ENCODE measurements at places on chromosomes 5 and 9. TPM values are rescaled to one million over a fixed set of nuclear protein-coding genes. Genes with fewer than 3 reads are reported as not detected.

The IL4 gene
- total RNA-seq: not detected

The NXNL2 gene
- not detected for total RNA-seq

The FST gene
- 3.4 TPM for total RNA-seq

DNA sequence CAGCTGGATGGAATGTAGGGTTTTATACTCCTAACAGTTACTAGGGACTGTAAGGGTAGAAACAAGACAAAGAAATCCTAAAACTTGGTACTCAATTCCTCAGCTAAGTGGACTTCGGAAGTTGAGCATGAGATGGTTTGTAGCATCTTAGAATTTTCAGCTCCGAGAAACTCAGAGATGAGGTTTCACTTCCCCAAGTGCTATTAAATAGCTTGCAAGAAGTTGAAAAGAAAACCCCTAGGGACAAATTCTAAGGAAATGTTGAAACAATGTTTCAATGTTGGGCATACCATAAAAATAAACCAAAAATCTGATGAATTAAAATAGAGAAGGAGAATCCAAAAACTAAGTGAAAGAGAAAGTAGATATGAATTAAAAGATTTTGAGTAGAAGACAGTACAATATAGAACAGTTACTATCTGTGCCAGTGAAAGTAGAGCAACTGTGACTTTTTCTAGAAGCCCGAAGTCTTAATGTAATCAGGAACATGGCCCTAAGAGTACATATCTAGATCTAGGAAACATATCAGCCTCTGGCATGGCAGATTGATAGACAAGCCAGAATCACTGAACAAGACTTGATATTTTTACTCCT is 308.6 kb upstream of the RGMB start:
- DNase-seq: no peak
- no peak overlapping the region for H3K4me3 ChIP-seq
- no peaks in the 10 kb centered on the region for H3K27me3 ChIP-seq

DNA sequence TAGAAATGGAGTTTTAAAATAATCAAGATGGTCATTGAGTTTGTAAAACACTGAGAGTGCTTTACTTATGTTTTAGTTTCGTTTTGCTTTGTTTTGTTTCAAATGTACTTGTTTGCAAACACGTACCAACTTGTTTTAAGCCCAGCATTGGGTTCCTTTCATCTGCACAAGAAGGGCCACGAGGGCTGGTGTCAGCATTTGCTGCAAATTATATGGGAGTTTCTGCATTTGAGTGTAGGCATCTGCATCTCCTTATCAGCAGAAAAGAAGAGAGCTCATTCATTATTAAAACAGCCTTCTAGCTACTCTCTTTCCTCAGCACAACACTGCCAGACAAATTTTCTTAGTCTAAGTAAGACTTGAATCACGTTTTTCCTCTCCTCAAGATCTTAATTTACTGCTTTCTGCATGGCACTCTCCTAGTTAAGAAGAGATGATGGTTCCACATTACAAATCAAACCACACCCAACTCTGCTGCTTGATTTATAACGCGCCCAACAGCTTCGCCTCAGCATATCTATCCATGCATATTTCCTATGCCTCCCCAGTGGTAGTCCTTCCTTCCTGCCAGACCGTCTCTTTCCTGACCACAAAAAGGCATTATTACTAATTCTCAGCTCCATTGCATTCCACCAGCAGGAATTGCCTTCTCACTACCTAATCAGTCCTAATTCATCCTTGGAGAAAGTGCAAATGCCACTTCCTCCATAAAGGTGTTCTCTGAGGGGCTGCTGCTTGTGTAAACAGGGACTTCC is 95.2 kb upstream of the CAST start:
- no peak overlapping the region for H3K27ac ChIP-seq
- no peak for DNase-seq
- H3K4me1 ChIP-seq: no peaks in the 10 kb centered on the region
- no peaks in the 10 kb centered on the region for H3K27me3 ChIP-seq
- H3K4me3 ChIP-seq: no peak overlapping the region

DNA sequence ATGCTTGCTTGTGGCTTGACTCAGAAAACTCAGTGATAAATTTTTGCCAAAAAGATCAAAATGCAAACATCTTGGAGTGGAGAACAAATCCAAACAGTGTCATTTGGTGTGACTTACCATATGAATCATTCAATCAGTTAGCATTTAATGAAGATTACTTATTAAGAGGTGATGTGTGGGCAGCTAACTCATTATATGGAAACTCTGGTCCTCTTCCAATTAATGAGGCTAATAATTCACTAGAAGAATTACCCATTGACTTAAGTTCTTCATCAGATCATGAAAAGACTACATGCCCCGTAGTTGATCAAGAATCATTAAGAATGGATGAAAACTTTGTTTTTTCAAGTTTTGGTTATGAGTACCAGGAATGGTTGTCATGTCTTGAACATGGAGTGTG is 141.8 kb downstream of the UNC13B start:
- DNase-seq: no peak
- no peaks in the 10 kb centered on the region for H3K4me1 ChIP-seq
- no peak overlapping the region for H3K4me3 ChIP-seq
- no peaks in the 10 kb centered on the region for H3K36me3 ChIP-seq
- no peak overlapping the region for H3K27ac ChIP-seq

DNA sequence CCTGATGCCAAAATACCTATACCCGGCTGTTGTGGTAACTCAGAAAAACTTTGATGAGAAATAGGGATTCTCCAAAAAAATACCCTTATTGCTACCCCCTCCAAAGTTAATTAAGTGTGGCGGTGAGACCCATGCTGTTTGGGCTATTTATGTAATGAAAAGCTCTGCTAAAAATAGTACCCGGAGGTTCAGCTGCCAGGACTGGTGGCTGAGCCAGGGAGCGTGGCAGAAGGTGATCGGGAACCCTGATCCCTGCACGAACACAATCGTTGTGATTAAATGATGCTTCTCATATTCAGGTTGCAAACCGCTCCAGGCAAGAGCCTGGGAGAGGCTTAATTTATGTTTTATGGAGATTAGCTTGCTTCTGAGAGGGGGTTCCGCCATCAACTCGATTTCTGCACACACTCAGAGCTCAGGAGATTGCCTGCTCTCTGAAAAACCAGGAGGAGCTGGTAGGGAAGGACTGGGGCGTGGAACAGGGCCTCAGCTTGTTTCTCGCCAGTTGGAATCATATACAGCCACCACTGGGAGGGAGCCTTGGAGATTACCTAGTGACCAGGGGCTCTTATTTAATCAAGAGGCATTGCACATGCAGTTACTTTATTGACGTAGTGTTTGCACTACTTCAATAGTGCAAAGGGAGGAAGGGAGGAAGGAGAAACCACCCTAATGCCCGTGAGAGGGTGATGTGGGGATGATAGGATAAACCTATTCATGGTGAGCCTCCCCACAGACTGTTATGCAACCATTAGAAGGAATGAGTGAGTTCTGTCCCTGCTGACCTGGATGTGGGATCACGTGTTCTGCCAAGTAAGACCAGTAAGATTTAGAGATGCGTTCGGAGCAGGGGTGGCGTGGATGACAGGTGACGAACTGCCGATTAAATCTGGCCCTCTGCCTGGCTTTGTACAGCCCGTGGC is 23.4 kb downstream of the HRH2 start:
- H3K36me3 ChIP-seq: no peaks in the 10 kb centered on the region
- H3K4me1 ChIP-seq: peaks cover 19% of the 10 kb centered on the region
- no peaks in the 10 kb centered on the region for H3K27me3 ChIP-seq
- DNase-seq: no peak

GRCh38 chr5:137581776-137582175 is 82.7 kb upstream of the SPOCK1 start:
- no peak overlapping the region for H3K27ac ChIP-seq
- no peak for DNase-seq
- H3K36me3 ChIP-seq: no peaks in the 10 kb centered on the region
- H3K27me3 ChIP-seq: no peaks in the 10 kb centered on the region
- no peaks in the 10 kb centered on the region for H3K4me1 ChIP-seq

- no peak overlapping the region for H3K27ac ChIP-seq
- no peaks in the 10 kb centered on the region for H3K27me3 ChIP-seq
- H3K36me3 ChIP-seq: no peaks in the 10 kb centered on the region
These were observed 47.7 kb upstream of the TEX48 start for GRCh38 chr9:114729706-114730105.

GRCh38 chr5:173815571-173815970 is 72.6 kb upstream of the CPEB4 start:
- no peak overlapping the region for H3K27ac ChIP-seq
- no peaks in the 10 kb centered on the region for H3K4me1 ChIP-seq
- no peaks in the 10 kb centered on the region for H3K36me3 ChIP-seq
- H3K4me3 ChIP-seq: no peak overlapping the region
- H3K27me3 ChIP-seq: no peaks in the 10 kb centered on the region

- no peak overlapping the region for H3K4me3 ChIP-seq
- no peak for DNase-seq
- H3K4me1 ChIP-seq: peaks cover 5% of the 10 kb centered on the region
- no peaks in the 10 kb centered on the region for H3K36me3 ChIP-seq
- no peak overlapping the region for H3K27ac ChIP-seq
These were observed 6.3 kb downstream of the ARL15 start for GRCh38 chr5:54304040-54304439.

DNA sequence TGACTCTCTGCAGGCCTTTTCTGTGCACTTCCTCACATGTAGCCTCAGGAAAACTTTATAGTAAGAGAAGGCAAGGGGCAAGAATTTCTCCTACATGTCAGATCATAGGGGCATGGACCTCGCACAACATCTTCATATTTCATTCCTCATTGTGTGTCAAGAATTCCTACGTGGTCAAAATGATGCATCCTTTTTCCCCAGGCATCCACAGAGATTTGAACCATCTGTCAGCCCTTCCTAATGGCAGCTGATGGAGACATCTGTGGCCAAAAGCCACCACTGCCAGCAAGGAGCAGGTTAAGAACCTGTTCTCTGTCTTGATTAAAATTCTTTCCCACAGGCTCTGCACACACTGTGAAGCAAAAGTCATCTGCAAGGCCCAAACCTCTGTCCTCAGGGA is 42.5 kb downstream of the MFAP3 start:
- peaks cover 8% of the 10 kb centered on the region for H3K4me1 ChIP-seq
- no peak overlapping the region for H3K27ac ChIP-seq
- no peaks in the 10 kb centered on the region for H3K27me3 ChIP-seq

- no peak for DNase-seq
- no peak overlapping the region for H3K4me3 ChIP-seq
- no peak overlapping the region for H3K27ac ChIP-seq
- no peaks in the 10 kb centered on the region for H3K4me1 ChIP-seq
- H3K36me3 ChIP-seq: no peaks in the 10 kb centered on the region
These were observed 49.1 kb downstream of the DOCK2 start for GRCh38 chr5:169686137-169686536.

DNA sequence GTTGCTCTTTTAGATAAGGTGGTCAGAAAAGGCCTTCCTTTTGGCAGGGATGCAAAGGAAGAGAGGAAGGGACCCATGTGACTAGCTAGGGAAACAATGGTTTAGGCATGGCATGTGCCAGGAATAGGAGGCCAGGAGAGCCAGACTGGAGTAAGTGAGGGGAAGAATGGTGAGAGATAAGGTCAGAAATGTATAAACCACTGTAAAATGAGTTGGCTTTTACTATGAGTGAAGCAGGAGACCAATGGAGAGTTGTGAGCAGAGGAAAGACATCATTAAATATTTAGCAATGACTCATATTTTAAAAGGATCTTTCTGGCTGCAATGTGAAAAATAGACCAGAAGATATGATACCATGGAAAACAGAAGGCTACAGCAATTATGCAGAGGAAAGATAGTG is 50.9 kb downstream of the AP3B1 start:
- H3K4me3 ChIP-seq: no peak overlapping the region
- H3K36me3 ChIP-seq: no peaks in the 10 kb centered on the region
- no peaks in the 10 kb centered on the region for H3K27me3 ChIP-seq
- H3K27ac ChIP-seq: no peak overlapping the region

DNA sequence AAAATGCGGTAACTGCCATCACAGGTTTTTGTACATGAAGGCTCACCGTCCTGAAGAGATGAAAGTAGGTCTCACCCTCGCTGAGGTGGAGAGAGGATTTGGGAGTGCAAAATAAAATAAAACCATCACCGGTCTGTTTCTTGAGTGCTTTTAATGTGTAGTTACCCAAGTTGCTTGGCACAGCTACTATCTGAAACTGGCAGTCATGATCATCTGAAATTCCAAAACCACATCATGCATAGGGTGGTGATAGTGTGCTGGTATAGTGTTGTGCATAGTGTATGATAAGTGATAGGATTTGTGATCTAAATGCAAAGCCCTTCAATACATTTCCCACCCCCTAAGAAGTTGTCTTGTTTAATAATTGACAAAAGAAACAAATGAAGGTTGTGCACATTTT is 381.3 kb downstream of the DMRT2 start:
- H3K36me3 ChIP-seq: no peaks in the 10 kb centered on the region
- DNase-seq: no peak
- no peaks in the 10 kb centered on the region for H3K4me1 ChIP-seq
- H3K27ac ChIP-seq: no peak overlapping the region
- no peak overlapping the region for H3K4me3 ChIP-seq
- no peaks in the 10 kb centered on the region for H3K27me3 ChIP-seq

GRCh38 chr9:114256827-114257328 is 66.0 kb upstream of the ORM1 start:
- DNase-seq: no peak
- H3K4me1 ChIP-seq: no peaks in the 10 kb centered on the region
- no peak overlapping the region for H3K27ac ChIP-seq

Measured in gastrocnemius medialis (tissue), 4 donors.